Cortex of kidney (tissue), 1 donor: ENCODE measurements at places on chromosomes 5 and 9.

- DNase-seq: no peak
These were observed 338.1 kb upstream of the ADAMTS16 start for GRCh38 chr5:4802044-4802443.

DNA sequence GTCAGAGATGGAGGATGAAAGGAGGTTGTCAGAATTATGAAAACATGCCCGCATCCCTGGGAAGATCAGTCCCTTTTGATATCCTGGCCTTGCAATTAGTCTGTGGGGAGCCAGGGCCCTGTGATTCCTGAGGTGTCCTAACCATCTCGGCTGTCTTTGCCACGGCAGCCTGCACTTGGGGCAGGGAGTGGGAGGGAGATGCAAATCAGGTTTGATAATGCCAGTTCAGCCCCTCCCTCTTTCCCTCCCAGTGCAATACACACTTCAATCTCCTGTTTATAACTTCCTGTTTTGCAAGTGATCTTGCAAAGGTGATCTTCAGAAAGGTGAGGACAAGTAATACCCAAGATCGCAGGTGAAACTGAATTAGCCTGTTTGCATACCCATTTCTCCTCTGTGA lies 114.0 kb upstream of the ALDH1B1 start:
- DNase-seq: no peak

- no peak for DNase-seq
These were observed 40.1 kb upstream of the STX17 start for GRCh38 chr9:99866398-99866797.

DNA sequence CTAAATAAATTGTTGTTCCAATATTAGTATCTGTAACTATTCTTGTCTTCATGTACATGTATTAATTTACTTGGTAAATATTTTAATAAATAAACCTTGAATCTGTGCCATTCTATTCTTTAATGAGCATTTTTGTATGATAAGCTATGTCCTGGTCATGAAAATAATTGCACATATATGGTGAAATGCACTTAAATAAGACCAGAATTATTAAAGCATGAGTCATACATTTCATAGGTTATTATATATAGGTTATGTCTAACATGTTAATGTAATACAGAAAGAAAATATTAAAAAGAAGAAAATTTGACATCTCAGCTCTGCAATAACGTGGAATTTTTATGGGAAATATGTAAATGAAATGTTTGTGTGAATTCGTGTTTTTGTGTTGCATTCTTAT lies 1168.1 kb downstream of the TAF11L14 start:
- DNase-seq: no peak

GRCh38 chr9:18437315-18438201 lies 36.4 kb upstream of the ADAMTSL1 start:
- no peak for DNase-seq

DNA sequence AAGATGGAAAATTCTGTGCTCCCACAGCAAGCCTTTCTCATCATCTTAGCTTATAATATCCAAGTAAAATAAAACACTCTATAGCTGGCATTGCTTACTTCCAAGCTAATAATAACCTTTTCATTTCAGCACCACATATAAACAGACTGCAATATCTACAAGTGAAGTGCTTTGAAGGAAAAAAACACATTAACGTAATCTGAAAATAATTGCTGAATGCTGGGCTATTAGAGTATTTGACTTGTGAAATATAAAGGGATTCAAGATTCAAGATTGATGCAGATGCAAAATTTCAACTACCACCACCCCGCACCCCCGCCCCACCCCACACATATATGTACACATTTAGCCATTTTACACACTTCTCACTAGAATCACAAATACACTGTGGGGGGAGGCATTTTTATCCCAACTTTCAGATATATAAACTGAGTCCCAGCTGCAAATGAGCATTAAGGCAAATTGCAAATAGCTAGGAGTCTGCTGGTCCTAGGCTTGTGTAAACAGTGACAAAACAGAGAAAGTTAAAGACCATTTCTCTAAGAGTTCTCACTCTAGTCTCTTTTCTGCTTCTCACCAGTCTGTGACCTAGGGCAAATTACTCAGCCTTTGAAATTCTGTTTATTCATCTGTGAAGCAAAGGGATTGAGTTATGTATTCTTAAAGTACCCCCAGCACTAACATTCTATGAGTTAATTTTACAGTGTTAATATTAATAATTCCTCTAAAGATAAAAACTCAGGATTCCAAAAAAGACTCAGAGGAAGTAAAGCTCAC lies 489.4 kb downstream of the PRELID2 start:
- no peak for DNase-seq

GRCh38 chr5:157214861-157215513 lies 34.3 kb downstream of the ITK start:
- no peak for DNase-seq

DNA sequence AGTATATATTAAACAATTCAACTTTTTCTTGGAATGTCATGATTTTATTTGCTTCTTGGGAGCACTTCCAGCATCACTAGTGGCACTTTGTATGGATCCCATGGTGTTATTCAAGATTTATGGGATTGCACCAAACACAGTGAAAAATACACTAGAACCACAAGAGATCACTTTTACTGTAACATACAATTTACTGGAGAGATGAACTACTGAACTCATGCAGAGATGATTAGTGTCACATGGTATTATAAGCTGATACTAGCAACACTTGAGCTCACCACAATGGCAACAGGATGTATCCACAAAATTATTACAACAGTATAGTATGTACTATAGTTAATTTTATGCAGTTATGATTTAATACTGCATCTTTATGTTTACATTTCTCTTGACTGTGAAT lies 16.3 kb upstream of the SLC36A2 start:
- no peak for DNase-seq

DNA sequence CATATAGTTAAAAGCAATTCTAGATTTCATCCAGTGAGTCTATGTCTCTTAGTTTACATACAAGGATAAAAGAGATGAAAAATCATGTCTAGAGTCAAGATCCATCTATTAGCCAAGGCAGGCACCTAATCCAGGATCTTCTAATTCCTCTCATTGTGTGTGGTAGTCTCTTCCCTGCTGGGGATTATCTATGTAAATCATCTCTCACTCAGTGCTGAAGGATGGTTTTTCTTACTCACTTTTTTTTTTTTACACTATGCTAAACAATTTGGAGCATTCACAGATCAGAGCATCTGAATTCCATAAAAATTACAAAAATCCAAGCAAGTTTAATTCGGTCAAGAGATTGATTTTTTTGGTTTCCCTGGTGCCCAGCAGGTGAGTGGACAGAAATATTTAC lies 154.9 kb upstream of the GDNF start:
- no peak for DNase-seq

DNA sequence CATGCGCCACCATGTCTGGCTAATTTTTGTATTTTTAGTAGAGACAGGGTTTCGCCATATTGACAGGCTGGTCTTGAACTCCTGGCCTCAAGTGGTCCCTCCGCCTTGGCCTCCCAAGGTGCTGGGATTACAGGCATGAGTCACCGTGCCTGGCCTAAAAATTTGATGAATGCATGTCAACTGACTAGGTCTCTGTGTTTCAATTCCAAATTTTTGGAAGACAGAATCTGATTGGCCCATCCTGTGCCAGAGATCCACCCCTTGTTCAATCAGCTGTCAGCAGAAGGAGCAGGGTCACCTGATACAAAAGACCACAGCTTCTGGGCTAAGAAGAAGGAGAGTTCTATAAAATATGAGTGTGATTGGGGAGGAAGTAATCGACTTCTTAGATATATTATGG lies 43.5 kb upstream of the COL15A1 start:
- DNase-seq: no peak

GRCh38 chr9:76528056-76528455 lies 69.1 kb downstream of the GCNT1 start:
- no peak for DNase-seq

DNA sequence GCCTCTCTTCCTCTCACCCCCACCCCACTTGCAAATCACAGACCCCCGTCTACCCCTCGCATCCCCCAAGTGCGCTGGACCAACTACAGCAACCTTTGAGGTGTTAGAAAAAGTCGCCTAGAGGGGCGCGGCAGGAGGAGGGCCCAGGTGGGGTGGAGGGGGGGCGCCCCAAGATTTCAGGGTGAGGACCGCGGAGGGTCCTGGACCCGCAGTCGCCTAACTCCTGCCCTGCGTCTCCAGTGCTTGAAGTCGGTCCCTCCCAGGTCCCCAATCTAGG lies 379 bp upstream of the EGFLAM start:
- no peak for DNase-seq

- DNase-seq: no peak
These were observed 155.9 kb upstream of the ATP10B start for GRCh38 chr5:161007879-161008278.

DNA sequence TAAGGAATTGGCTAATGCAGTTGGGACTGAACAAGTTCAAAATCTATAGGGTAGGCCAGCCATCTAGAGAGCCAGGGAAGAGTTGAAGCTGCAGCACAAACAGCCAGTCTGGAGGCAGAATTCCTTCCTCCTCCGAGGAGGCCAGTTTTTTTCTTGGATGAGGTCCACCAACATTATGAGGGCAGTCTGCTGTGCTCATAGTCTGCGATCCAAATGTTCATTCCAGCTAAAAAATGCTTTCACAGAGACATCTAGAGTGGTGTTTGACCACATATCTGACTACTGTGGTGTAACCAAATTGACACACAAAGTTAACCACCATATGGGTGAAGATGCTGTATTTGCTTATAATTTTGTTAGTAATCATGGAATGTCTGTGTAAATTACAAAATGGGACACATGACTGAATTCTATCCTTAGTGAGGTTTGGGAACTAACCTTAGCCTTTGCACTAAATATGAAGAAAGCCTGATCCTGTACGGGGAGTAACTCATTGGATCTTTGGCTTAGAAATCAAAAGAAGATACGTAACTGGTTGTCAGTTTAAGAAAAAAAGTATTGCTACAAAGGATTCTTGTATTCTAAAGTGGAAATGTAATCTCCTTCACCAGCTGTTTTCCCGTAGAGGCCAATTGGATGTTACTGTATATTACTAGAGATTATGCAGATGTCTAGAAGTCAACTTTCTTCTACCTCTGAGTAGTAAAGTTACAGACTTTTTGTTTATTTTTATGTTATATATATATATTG lies 70.6 kb downstream of the SPIN1 start:
- no peak for DNase-seq
